ENCODE measurements at places on chromosomes 3 and 15. TPM values are rescaled to one million over a fixed set of nuclear protein-coding genes. Genes with fewer than 3 reads are reported as not detected.

The CHL1 gene
- 7.8 TPM for total RNA-seq

The CFAP100 gene
- total RNA-seq = not detected

The CCDC33 gene
- not detected for total RNA-seq

The ECE2 gene
- total RNA-seq = not detected

The ZPLD1 gene
- total RNA-seq = 12.3 TPM

The SORD gene
- total RNA-seq = 9.3 TPM

The HRH1 gene
- 5.5 TPM for total RNA-seq

The SCAANT1 gene
- not detected for total RNA-seq

The PCCB gene
- 23.7 TPM for total RNA-seq

The OSBPL10 gene
- 28.1 TPM for total RNA-seq

DNA sequence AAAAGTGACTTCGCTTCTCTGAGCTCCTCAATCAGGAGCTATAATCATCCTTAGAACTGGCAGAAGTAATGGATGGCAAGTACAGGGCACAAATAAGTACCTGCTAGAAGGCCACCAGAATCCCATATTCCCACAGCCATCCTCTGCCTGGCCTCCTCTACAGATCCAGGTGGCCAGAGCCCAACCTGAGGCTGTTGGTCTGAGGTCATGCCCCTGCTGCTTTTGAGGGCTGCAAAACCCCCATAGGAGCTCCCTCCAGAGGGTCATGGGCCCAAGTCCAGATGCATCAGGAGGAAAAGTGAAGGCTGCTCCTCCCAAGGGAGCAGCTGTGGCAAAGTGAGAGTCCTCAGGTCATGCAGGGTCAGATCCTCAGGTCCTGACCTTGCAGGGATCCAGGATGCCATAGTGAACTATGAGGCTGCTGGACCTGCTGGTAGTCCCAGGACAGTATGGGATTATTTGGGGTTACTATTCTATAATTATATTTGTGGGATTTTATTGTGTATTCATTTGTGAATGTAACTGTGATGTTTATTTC, 3.0 kb upstream of the PLCD1 start:
- DNase-seq = no peak

DNA sequence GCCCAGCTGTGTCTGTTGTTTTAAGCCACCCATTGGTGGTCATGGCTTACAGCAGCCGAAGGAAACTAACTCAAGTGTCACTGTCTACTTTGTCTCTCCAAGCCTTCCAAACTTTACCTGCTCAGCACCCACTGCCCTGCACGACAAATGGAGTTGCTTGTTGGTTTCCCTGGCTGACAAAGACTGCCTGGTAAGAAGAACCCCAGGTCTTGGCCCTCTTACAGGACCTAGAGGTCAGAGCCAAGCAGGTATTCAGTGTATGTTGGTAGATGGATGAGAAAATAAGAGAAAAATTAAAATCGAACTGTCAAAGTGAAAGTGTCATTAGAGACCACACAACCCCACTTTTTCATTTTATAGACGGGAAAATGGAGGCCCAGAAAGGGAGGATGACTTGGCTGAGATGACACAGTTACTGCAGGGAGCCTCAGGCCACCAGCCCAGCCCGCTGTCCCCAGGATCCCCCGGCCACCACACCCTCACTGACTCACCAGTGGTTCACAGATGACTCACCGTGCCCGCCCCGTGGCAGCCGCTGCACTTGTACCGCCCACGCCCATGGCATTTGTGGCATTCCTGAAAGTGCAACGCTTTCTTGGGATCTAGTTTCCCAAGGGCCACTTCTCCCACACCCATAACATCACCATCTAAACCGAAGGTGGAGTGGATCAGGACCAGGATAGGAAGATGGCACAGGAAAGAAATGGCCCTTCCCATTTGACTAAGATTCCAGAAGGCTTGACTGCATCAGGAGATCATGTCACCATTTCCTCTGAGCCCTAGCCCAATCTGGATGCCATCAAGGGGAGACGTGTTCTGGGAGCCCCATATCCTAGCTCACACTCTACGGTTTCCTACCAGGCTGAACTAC, 15.2 kb downstream of the SSUH2 start:
- peak; percentile 86 for DNase-seq

- DNase-seq = no peak
These were observed 72.0 kb upstream of the LRTM1 start for GRCh38 chr3:54999811-55000210.

- no peak for DNase-seq
These were observed 396.6 kb downstream of the GABRB3 start for GRCh38 chr15:26376243-26376642.

DNA sequence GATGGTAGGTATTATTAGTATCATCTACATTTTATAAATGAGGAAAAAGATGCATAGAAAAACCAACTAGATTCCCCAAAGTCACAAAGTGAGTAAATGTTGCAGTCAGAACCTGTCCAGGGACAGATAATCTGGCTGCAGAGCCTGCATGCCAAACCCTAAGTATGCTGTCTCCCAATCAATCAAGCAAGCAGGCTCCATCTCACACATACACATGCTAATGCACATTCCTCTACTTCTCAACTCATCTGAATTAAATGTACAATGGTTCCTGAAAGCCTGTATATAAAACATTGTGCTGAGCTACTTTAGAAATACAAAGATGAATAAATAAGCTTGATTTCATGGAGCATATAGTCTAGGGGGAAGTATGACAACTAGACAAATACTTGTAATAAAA, 101.0 kb downstream of the CBLB start:
- DNase-seq = no peak

- no peak for DNase-seq
These were observed 16.2 kb upstream of the HERC1 start for GRCh38 chr15:63849906-63850305.

- DNase-seq = peak; percentile 2
These were observed 23.5 kb downstream of the DNAH1 start for GRCh38 chr3:52339612-52340011.

DNA sequence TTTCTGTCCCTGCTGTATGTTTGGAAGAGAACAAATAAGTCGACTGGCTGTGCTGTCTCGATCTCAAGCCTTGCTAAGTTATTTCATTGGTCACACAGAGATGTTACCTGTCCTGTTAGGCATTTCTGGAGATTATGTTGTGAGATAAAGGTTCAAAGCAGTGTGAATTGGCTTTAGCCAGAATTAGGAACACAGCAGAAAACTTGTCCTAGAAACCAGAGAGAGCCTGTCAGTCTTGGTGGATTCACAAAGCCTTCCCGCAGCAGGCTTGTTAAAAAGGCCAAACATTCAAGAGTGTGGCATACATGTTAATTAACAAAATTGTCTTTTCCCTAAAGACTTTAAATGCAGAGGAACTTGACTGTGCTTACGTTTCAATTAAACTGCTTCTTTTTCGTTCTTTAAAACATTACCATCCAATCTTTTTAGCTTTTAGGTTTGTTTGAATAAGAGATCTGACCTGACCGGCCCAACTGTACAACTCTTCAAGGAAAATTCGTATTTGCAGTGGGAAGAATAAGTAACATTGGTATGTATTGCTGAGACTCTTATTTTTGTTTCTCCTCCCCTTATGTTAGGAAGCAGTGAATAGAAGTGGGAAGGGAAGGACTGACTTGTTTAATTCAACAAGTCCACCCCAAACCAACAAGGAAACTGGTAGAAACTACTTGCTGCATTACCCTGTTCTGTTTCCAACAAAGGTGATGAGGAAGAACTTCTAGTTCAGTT, 25.2 kb downstream of the ABHD2 start:
- no peak for DNase-seq

- DNase-seq = no peak
These were observed 344.2 kb upstream of the PPP2R3A start for GRCh38 chr3:135621184-135621920.

- DNase-seq = no peak
These were observed 53.4 kb downstream of the SRGAP3 start for GRCh38 chr3:9196020-9196419.

GRCh38 chr3:47370887-47371697, 9.7 kb upstream of the PTPN23 start:
- DNase-seq = no peak

DNA sequence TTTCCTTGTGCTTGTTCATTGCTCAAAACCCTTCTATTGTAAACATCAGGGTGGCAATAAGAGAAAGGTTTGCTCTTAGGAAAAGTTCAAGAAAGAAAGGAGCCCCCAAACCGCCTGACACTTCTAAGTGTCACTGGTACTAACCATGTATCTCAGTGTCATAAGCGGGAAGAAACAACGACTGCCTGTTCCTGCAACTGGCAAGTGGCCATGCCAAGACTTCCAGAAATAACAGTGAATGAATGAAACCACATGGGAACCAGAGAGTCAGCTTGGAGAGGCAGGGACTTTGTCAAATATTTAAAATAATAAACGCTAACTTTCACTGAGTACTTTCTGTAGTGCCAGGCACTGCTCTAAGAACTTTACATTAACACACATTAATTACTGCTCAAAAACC, 1.1 kb downstream of the PLSCR2 start:
- DNase-seq = no peak

DNA sequence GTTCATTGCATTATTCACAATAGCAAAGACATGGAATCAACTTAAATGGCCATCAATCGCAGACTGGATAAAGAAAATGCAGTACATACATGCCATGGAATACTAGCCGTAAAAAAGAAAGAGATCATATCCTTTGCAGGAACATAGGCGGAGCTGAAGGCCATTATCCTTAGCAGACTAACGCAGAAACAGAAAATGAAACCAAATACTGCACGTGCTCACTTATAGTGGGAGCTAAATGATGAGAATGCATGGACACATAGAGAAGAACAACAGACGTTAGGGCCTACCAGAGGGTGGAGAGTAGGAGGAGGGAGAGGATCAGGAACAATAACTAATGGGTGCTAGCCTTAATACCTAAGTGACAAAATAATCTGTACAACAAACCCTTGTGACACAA, 57.9 kb downstream of the RASA2 start:
- DNase-seq = no peak

- peak; percentile 64 for DNase-seq
These were observed 48.9 kb downstream of the XXYLT1 start for GRCh38 chr3:195221876-195222617.

GRCh38 chr3:89932882-89933281, 825.5 kb downstream of the EPHA3 start:
- DNase-seq = no peak

GRCh38 chr3:179884136-179884535, 152.6 kb downstream of the PEX5L start:
- no peak for DNase-seq

DNA sequence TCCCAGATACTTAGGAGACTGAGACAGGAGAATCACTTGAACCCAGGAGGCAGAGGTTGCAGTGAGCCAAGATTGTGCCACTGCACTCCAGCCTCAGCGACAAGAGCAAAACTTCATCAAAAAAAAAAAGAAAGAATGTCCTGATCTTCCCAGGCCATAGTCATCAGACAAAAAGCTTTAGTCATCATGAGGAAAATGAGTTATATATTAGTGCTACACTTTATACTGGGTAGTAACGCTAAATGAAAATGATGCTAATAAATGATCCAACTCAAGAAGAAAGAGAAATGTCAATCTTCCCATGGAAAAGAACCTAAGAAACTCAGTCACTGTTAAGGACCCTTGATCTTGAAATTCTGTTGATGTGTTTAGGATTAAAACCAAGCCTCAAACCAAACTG, 26.3 kb upstream of the TRIM59 start:
- DNase-seq = no peak

DNA sequence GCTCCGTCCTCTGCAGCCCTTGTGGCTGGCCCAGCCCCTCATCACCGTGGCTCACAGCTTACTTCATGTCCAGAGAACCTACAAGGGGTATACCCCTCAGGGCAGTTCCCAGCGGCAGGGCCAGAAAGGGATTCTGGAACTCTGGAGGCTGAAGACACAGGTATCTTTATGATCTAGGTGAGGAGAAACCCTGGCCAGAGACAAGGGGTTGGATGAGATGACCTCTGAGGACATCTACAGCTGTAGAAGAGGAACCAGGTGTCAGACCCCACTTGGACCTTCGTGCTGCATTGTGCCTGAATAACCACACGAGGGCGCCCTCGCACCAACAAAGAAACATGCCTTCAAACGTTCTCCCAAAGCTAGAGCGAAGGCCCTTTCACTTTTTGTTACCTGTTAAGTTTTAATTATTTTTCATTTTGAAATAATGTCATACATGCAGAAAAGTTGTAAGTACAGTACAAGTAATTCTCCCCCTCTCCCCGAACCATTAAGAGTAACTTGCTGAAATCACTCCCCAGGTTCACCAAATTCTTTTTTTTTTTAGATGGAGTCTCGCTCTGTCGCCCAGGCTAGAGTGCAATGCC, 118.7 kb upstream of the SMAD3 start:
- DNase-seq = peak; percentile 90

DNA sequence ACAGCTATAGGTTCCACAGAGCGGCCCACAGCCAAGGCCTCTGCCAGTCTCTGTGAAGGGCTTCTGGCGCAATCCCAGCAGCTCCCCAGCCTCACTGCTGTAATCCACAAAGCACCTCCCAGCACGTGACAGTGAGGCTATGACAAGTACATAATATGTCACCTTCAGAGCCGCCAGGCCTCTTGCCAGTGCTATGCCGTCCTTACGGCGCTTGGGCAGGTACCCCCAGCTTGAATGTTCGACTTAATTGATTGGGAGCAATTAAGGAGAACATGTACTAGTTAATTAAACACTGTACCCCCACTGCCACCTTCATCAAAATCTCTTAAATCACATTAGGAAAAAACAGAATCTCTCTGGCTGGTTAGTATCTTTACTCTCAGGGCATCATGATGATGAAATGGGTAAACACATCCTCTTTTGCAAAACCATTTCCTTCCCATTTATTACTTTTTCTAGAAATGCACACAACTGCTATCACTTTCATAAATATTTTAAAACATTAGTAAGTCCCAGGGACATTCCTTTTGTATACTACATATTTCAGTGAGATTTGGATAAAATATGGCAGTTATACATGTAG, 169.9 kb downstream of the XXYLT1 start:
- peak; percentile 84 for DNase-seq

GRCh38 chr15:34336231-34336990, 1.2 kb downstream of the SLC12A6 start:
- DNase-seq = no peak

GRCh38 chr3:113532698-113533533, 561 bp downstream of the SIDT1 start:
- DNase-seq = peak; percentile 83

DNA sequence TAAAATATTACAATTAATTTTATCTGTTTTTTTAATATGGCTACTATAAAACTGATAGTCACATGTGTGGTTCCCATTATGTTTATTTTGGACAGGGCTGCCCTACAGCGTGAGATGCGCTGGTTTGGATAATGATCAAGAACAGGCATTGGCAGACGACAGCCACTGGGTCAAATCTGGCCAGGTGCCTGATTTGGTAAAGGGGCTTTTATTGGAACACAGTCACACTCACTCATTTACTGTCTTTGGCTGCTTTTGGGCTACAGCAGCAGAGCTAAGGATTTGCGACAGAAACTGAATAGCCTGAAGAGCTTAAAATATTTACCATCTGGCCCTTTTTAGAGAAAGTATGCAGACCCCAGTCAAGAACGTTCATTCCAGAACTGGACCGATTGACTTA, 724.2 kb upstream of the CFAP20DC start:
- no peak for DNase-seq

GRCh38 chr15:92808598-92809063, 91.5 kb upstream of the CHD2 start:
- peak; percentile 86 for DNase-seq

- DNase-seq = no peak
These were observed 85.6 kb downstream of the IGF2BP2 start for GRCh38 chr3:185739264-185739701.

- no peak for DNase-seq
These were observed 392.3 kb downstream of the FEZF2 start for GRCh38 chr3:61981060-61981459.
